ENCODE measurements at places on chromosomes 12 and 14. TPM values are rescaled to one million over a fixed set of nuclear protein-coding genes. Genes with fewer than 3 reads are reported as not detected.

CEP170B gene
- 14.3 TPM for total RNA-seq

PMCH gene
- total RNA-seq, result not detected

MYO1H gene
- total RNA-seq, result not detected

RAD51B gene
- total RNA-seq, result 20.5 TPM

TMPRSS12 gene
- not detected for total RNA-seq

BAG5 gene
- 27.6 TPM for total RNA-seq

CCDC196 gene
- not detected for total RNA-seq

MRPS35 gene
- 52.2 TPM for total RNA-seq

RERG gene
- 0.30 TPM for total RNA-seq
